ENCODE measurements at places on chromosomes 7 and 10.
A peak's percentile ranks its signal among the peaks of the same experiment; 100 is the strongest.

DNA sequence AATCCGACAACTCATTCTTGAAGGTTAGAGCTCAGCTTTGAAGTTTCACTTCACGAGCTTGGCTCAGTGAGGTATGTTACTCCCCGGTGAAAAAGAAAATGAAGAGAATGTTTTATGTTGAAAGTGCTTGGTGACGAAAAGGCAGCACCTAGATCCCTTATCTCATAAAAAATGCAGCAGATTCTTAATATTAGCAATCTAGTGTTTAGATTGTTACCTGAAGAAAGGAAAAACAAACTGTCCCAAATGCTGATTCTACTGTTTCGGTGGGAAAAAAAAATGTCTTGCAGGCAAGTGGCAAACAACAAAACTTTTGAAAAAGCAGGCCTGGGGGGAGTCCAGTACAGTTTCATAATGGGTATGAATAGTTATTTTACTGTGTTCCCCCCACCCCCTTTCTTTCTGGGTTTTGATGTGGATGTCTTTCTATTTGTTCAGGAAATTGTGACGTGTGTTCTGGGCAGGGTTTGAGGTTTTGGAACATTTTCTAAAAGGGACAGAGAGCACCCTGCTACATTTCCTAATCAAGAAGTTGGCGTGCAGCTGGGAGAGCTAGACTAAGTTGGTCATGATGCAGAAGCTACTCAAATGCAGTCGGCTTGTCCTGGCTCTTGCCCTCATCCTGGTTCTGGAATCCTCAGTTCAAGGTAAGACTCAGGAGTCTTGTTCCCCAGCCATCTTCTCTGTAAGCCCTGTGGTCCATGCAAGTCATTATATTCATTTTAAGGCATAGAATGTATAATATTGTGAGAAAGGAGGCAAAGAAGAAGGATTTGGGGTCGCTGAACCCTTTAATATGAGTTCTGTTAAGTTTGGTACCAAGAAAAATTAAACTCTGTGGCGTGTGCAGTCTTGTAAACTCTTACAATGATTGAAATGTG is at the start of gene SRGN:
SRGN (plus strand) TSS at position 514 of the 881 bp plus-strand sequence; CDS start at position 569, 55 bp downstream.
- DNase-seq = peak; percentile 96

GRCh38 chr10:35442028-35442427 is 105.7 kb downstream of the CCNY start:
- DNase-seq = no peak

- no peak for DNase-seq
Measured at GRCh38 chr7:68158686-68159295, 1162.2 kb downstream of the TYW1 start.

GRCh38 chr10:81403451-81403850 is 471.5 kb upstream of the NRG3 start:
- no peak for DNase-seq

- DNase-seq = no peak
Measured at GRCh38 chr10:49154641-49155040, 20.8 kb upstream of the FAM170B start.

Measured in CD8-positive, alpha-beta T cell (primary cell).